Astrocyte of the spinal cord (primary cell): ENCODE measurements at places on chromosomes 6 and 20.

DNA sequence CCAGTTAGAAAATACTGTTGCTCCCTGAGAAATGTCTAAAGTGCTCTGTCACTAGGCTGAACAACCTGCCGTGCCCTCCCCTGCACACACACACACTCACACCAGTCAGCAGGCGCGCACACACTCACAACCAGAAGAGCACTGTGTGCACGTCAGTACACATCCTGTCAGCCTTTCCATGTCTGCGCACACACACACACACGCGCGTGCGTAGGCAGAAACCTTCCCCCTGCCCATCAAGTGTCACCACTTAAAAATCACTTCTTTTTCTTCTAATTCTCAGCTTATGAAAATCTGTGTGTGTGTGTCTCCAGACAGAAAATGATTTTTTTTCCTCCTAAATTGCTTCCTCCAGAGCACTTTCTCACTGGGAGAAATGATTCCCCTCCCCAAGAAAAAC lies 100.3 kb downstream of the EDN3 start:
- DNase-seq, result no peak

DNA sequence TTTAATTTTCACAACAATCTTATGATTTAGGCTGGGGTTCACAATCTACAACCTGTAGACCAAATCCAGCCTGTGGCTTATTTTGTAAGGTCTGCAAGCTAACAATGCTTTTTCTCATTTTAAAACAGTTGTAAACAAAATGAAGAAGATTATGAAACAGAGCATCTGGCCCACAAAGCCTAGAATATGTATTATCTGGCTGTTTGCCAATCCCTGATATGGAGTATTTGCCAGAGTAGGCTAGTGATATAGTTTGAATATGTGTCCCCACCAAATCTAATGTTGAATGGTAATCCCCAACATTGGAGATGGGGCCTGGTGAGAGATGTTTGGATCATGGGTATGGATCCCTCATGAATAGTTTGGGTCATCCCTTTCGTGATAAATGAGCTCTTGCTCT lies 201.8 kb downstream of the DHX35 start:
- DNase-seq, result no peak

DNA sequence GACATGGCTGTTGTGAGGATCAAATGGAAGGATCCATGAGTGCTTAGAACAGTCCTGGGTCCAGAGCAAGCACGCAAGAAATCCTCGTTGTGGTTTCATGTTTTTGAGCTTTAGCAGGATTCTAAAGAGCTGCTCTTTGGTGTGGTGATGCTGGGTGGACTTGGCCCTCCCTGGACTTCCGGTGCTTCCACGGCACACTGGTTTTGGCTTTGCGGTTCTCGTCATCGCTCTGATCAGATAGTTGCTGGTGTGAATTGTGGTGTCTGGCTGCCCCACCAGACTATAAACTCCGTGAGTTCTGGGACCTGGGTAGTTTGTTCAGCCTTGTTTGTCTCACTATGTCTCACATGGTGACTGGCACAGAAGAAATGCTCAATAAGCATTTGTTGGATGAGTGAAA lies 3.3 kb downstream of the HNF4A start:
- no peak for DNase-seq

- peak; percentile 38 for DNase-seq
Observed at GRCh38 chr6:105135056-105135455, 44.8 kb downstream of the POPDC3 start.

DNA sequence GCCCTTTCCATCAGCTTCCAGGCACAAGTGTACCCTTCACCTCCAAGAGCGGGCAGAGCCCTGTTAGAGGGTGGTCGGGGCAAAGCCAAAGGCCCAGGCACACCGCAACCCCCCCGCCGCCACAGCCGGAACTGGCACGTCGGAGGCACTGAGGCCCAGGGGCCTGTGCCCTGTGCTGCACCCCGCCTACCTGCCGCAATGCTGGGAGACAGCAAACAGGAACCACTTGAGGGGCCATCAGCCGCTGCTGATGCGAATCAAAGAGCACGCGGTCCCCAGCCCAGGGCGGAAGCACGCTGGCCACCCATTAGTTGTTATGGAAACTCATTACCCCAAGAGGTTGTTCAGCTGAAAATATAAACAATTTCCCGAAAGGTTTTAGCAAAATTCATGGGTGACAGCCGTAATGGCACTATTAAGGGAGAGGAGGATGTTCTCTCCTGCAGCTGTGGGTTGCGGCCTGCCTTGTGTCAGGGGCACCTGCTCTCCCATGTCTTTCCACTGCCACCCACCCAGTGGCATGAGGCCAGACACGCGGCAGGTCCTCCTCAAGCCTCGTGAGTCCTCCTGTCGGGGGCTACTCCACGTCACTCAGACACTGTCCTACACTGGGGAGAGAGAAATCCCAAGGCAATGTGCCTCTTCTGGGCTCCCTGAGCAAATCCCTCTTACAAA lies 65.3 kb downstream of the EDN3 start:
- no peak for DNase-seq

DNA sequence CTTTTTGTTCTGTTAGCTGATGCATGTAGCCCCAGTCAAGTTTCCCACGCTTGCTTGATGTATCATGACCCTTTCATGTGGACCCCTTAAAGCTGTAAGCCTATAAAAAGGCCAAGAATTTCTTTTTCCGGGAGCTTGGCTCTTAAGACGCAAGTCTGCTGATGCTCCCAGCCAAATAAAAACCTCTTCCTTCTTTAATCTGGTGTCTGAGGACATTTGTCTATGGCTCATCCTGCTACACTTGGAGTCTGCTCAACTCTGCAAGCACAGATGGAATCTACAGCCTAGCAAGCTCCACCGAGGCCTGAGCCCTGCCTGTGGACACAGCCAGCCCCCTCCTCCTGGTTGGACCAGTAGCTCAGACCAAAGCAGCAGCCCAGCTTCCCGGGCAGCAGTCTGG lies 3.4 kb downstream of the CST2 start:
- DNase-seq, result no peak

GRCh38 chr20:40524071-40524470 lies 165.0 kb downstream of the MAFB start:
- DNase-seq, result no peak

GRCh38 chr6:33392979-33393378 lies 1.4 kb downstream of the KIFC1 start:
- no peak for DNase-seq

DNA sequence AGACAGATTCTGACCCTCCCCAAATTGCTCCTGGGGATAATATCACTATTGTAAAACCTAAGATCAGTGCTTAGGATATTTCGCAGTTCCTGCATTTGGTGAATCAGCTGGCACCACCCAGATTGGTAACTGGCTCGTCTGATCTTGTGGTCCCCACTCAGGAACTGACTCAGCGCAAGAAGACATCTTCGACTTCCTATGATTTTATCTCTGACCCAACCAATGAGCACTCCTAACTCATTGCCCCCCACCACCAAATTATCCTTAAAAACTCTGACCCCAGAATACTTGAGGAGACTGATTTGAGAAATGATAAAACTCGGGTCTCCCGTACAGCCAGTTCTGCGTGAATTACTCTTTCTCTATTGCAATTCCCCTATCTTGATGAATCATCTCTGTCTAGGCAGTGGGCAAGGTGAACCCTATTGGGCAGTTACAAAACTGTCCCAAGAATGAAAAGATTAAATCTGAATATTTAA lies 55.7 kb upstream of the PRND start:
- peak; percentile 45 for DNase-seq

GRCh38 chr20:6768228-6769140 lies 998 bp downstream of the BMP2 start:
- peak; percentile 46 for DNase-seq

GRCh38 chr20:22373164-22373895 lies 211.0 kb downstream of the FOXA2 start:
- no peak for DNase-seq

- DNase-seq, result no peak
Observed at GRCh38 chr6:158923805-158924498, 76.0 kb downstream of the RSPH3 start.

DNA sequence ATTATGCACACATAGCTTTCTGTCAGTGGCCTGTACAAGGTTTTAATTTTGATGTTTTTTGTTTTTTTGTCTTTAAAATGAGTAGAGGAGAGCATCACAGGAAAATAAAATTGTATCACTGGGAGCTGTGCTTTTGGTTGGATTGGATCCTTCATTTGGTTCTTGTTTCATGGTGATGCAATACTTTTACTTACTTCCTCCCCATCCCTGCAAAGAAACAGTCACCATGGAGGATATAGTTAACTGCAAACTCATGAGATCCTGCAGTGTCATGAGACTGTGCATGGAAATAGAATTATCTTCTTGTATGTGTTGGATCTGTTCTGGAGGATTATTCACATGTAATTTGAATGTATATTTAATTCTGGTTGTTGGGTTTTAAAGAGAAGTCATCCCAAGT lies 122.3 kb downstream of the JARID2 start:
- DNase-seq, result no peak

DNA sequence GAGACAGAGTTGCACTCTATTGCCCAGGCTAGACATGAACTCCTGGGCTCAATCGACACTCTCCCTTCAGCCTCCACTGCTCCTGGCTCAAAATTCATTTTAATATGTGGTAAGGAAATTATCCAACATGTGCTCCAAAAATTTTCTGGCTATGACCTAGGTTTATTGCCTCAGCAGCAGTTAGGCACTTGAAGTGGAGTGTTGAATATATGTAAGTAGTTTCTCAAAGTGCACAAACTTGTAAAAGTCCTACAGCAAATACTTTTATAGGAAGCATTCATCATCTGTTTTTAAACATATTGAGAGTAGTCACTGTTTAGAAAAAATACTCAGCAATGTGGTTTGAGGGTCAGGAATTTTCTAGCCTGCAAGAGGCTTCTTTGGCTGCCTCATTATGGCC lies 13.2 kb downstream of the FILIP1 start:
- DNase-seq, result no peak

DNA sequence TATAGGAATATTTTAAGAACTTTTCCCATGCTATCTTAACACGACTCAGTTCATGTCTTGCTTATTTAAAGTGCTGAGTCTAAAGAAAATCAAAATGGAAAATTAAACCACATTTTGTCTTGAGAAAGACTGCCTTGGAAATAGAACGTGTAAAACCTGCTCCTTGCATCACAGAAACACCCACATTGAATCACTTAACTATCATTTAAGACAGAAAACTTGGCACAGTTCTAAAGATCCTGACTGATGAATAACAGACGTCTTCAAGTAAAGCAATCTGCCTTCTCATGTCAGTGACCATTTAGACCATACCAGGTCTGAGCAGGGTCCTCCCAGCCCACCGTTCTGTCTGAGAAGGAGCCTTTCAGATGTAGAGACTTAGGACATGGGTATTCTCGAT lies 7.4 kb downstream of the PERP start:
- peak; percentile 57 for DNase-seq

DNA sequence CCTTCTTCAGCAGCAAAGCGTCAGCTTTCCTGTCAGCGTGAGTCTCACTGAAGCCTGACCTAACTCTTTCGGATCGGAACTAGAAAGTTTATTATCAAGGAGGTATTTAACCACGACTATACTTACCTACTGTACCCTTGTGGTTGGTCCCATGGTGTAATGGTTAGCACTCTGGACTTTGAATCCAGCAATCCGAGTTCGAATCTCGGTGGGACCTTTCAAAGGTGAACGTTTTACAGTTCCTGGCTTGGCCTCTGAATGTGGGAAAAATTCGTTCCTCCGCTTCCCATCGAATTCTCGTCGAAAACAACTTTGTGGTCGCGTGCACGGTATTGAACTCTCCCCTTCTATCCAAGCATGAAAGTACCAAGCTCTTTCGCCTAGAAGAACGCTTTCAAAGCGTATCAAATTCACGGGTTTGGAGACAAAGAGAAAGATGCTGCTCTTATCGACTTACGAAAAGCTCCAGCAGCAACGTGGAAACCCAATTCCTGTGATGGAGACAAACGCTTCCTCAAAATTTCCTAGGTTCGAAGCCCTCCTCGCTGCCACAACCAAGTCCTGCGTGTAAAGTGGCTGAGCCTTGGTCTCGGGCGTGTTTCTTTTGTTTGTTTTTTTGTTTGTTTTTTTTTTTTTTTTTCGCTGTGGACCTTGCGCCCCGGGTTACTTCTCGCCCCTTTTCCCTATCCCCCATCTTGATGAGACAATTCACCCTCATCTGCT lies 63.7 kb downstream of the GPX5 start:
- peak; percentile 93 for DNase-seq

- no peak for DNase-seq
Observed at GRCh38 chr6:161265554-161265953, 8.3 kb downstream of the AGPAT4 start.

- no peak for DNase-seq
Observed at GRCh38 chr6:31163922-31164321, 5.5 kb downstream of the TCF19 start.

DNA sequence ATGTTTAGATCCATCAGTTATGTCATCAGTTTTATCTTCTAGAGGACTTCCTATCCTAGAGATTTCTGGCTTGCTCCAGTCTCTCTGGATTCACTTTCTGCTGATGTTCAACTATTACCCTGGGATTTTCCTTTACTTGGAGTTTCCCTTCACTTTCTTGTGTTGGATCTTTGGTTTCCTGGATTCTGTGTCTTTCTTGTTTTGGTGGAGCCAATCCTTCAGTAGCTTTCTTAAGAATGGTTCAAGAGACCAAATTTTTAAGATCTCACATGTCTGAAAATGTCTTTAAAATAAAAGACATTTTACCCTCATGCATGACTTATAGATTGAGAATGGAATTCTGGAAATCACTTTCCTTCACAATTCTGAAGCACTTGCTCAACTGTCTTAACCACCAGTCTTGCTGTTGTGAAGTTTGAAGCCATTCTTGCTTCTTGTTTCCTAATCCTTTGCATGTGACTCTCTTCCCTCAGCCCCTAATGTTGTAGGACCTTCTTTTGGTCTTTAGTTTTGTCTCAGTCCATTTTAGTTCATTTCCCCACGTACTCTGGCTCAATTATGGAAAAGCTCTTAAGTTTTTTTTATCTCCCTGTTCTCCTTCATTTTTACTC lies 87.9 kb downstream of the ARID1B start:
- DNase-seq, result no peak

DNA sequence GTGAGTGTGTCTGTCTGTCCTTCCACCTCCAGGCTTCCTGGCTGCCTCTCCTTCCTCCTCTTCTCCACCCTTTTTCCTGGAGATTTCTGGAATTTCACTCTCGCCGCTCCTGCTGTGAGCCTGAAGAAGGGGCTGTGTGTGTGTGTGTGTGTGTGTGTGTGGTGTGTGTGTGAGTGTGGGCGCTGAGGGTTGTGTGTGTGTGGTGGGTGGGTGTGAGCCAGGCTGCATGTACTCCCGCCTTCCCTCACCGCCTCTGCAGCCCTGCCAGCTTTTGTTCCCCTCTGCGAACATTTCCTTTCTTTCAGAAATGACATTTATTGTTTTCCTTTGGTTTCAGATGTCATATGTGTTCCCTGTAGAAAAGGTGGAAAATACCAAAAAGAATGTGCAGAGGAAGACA lies 76.0 kb downstream of the SRC start:
- peak; percentile 24 for DNase-seq

- DNase-seq, result no peak
Observed at GRCh38 chr6:30480536-30481156, 8.7 kb upstream of the HLA-E start.

DNA sequence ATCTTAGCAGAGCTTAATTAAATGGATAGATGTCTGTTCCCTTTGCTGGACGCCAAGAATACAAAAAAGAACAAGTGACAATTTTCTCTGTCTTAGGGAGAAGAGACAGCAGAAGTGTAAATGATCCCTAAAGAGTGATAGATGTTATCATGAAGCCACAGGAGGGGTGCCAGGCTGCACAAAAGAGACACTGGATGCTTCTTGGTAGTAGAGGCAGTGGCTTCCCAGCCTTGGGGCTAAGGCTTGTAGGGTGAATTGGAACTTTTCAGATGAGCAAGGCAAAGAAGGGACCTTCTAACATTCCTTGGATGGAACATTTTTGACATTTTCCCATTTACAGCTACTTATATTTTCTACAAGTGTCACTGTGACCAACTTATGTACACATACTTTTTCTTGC lies 58.0 kb downstream of the CCN2 start:
- no peak for DNase-seq

- DNase-seq, result no peak
Observed at GRCh38 chr20:11255860-11256259, 582.1 kb upstream of the JAG1 start.
